ENCODE measurements at places on chromosomes 7 and 10.

GRCh38 chr7:133829336-133829897 lies 297.7 kb upstream of the LRGUK start:
- no peak for DNase-seq

DNA sequence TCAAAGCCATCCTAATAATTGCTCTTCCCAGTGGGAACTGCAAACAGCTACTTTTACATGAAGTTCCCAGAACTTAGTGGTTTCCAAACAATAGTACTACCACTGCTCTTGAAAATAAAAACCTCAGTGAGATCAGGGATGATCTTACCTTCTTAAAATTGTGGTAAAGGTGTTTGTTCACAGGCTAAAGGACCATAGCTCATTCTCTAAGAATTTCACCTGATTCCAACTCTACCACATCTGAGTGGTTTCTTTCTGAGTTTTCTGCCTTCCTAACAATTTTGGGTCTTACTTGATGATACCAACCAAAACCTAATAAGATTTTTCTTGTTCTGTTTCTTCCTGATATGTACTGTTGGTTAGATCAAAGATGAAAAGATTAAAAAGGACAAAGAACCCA lies 45.6 kb upstream of the AGBL3 start:
- no peak for DNase-seq

DNA sequence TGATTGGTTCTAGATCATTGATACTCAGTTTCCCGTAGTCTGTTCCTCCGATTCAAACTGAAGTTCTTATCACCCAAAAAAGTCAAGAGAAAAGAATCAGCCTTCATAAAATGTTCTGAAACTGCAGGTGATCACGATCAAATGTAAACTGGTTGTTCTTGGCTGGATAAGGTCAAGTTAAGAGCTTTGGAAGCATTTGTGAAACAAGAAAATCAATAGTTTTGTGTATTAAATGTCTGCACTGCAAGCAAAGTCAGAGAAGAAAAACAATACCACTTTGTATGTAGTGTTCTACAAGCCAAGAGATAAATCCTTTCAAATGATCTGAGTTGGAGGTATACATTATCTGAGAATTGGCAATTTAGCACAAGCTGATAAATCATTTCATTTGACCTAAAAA lies 710.3 kb downstream of the SORCS1 start:
- DNase-seq, result no peak

GRCh38 chr10:23421397-23421796 lies 17.5 kb upstream of the OTUD1 start:
- DNase-seq, result no peak

DNA sequence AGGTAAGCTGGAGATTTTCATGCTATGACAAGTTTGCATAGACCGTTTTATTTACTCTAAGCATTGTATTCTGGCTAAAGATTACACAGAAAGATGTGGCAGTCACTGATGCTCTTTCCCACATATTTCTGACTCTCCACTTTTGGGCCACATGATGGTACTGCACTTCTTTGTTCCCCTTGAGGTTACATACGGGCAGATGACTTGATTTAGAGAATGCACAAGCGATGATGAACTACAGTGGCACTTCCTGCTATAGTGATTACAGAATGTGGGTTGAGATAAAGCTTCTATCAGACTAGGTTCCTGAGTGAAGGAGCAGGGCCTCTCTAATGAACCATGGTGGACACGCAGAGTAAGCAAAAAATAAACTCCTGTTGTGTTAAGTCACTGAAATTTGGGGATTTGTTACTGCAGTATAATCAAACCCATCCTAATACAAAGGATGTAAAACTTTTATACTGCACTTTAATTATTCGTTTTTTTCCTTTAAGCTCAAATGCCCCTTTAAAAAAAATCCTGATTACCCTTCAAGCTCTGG lies 177.9 kb downstream of the TAX1BP1 start:
- DNase-seq, result no peak

- peak; percentile 80 for DNase-seq
These were observed 31.6 kb upstream of the LEP start for GRCh38 chr7:128209229-128210035.

- peak; percentile 71 for DNase-seq
These were observed 169.3 kb upstream of the AKR1E2 start for GRCh38 chr10:4656576-4657194.

DNA sequence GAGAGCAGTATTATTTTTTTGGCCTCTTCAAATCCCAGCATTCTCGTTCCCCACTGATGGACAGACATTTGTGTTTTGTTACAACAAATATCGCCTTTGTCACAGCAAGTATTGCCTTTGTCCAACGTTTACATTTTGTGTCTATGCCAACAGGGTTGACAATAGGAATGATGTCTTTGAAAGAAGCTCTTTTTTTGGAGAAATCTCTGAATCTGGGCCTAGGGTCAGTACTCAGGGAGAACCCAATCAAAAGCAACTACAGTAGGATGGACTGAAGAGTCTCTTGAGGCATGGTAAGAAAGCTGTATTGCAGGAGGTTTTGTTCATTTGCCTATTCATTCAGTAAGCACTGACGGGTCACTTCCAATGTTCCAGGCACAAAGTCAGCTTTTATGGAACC lies 57.7 kb upstream of the KLF14 start:
- no peak for DNase-seq

DNA sequence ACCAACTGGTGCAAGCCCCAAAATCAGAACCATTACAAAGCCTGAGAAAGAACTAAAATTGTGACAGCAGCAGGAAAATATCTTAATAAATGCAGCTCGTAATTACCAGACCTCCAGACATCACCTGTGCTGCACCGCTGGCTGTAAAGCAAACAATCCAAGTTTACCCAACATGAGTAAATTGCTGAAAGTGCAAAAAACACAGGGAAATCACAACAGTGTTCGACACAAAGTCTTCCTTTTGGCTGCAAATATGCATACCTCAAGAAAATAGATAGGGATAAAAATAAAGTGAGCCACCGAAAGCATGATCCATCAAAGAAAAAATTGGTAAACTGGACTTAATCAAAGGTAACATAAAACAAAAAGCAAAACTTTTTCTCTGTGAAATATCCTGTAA lies 101.7 kb downstream of the SLC16A9 start:
- no peak for DNase-seq

GRCh38 chr10:130749911-130750310 lies 561.6 kb downstream of the TCERG1L start:
- DNase-seq, result no peak

- peak; percentile 38 for DNase-seq
These were observed 15.5 kb downstream of the FAM241B start for GRCh38 chr10:69645296-69646184.

DNA sequence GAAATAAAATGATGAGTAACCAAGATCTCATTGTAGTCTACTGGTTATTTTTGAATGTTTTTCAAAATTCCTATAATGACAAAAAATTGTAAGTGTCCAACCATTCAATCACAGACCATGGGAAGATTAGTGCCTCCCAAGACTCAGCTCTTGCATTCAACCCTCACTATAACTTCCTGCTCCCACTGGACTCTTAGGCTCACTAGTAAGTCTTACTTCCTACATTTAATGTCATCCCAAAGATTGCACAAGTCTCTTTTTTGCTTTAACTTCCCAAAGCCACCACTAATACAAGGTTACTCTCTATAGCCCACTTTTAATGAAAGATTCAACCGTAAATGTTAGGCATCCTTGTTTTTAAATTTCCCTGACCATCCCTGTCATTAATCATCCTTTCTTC lies 111.9 kb upstream of the NRBF2 start:
- no peak for DNase-seq

DNA sequence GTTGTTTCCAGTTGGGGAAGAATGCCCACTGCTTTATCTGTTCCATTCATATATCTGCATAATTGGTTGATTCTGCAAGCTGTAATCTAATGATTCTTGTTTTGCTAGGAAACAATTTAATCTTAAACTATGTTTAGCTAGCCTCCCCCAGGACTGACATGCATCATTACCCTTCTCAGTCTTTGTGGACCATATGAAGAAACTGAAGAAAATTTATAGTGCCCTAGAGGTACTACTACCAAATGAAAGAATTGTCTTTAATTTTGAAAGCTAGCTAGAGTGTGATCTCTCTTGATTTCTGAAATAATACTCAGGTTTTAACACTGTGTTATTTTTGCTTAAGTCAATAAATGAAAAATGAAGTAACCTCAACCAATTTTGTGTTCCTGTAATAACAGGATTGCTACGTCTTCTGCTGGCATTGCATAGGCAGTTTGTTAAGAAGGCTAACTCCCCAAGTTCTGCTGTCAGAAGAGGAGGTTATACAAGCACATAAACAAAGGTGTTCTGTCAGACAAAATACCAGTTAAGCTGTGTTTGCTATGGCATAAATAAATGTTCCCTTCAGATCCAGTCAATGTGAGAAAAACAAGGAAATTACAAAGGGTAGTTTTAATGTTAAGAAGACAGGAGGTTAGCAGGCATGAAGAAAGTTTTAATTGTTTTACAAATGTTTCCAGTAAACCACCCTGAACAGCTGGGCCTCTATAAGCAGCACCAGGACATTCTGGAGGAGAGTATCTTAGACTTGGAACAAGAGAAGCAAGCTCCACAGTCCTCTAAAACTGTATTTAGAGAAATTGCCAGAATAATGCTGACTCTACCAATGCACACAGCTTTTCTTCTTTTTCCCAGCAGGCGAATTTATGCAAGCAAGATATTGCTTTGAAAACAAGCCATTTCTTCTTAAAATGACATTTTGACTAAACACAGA lies 90.3 kb upstream of the CTTNBP2 start:
- no peak for DNase-seq

DNA sequence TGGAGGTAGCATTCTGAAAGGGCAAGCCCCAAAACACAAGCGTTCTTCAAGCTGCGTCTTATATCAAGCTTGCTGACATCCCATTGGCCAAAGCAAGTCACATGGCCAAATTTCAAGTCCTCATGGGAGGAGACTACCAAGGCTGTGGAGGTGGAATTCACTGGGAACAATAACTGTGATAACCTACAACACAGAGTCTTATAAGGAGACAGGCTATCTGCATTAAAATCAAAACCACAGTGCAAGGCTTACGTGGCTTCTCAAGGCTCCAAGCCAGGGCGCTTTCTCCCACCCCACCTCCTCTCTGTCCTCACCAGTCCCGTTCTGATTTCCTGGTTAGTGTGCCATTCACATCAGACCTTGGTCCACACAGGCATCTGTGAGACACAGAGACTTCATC lies 39.4 kb downstream of the ADRB1 start:
- DNase-seq, result no peak

- peak; percentile 70 for DNase-seq
These were observed 92.4 kb downstream of the KIF20B start for GRCh38 chr10:89793649-89794254.

DNA sequence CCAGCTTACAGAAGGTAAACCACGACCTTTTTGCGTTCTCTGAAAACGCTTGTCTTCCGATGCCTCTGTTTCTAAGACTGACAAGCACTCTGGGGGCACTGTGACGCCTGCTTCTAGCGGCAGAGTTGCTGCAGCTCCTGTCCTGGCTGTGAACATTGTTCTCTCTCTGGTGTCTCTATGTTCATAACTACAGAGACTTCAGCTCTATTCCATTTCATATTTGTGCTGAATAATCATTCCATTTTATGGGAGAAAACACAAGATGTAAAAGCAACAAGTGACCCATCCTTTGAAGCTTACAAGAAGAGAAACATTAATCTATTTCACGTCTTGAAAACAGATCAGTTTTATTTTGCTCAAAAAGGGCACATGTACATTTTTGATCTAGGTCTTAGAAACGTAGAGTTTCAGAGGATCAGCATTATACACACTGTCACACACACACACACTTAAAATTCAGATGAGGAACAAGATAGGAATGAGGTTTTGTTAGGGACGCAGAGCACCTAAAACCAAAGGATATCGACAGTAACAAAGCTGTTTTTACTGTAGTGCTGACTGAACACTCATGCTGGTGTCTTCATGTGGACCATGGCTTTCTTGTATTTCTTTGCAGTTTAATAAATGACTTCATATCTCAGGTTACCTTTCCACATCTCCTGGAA lies 3.0 kb downstream of the IKZF1 start:
- no peak for DNase-seq

- peak; percentile 31 for DNase-seq
These were observed 163.7 kb downstream of the DIP2C start for GRCh38 chr10:525565-526315.

- no peak for DNase-seq
These were observed 97.2 kb upstream of the DKK1 start for GRCh38 chr10:52216852-52217251.

DNA sequence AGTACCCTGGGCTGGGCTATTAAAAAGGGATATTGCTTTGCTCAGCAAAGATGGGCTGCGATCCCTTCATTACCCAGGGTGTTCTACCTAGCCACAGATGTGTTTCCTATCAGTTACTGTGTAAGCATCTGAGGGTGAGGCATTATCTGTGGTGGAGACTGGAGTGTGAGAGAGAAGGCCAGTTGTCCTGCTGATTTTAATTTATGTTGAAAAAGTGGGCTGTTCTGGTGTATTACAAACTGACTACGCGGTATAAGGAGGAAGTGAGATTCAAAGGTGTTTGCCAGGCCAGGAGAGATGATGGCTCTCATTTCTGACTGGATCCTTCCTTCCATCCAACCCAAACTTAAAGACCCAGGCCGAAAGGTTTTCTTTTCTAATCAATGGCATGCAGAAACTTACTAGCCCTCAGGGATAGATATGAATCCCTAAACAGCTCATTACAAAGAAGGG lies 7.6 kb downstream of the TCF7L2 start:
- no peak for DNase-seq

GRCh38 chr7:37450035-37450434 lies 1.4 kb upstream of the ELMO1 start:
- DNase-seq, result no peak

DNA sequence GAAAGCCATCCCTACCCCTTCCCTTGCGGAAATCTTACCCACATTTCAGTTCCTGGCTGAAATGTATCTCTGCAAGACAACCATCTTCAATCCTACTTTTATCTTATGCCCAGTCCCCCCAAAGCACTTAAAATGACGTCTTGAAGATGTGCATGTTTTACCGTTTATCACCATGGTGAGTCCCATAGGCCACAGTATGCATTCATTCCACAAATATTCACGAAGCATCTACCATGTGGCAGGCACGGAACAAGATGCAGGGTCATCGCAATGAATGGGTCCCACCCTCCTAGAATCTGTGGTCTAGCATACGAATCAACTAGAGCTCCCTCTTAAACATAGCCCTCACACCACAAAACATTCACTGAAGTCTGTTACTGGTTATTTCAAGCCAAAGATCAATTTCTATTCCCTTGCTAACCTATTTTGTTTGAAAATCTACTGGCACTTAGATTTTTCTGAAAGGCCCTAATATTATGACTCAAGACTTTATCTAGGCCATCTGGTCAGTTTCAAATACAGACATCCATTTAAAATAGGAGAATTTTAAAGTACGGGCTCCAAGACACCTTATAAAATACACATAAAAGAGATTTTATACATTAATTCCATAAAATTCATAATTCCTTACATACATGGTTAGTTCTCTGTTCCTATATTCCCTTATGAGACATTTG lies 99.4 kb downstream of the PARD3 start:
- no peak for DNase-seq

Data from Caco-2 (cell line).